CMK (cell line): ENCODE measurements at places on chromosomes 6 and 20.

DNA sequence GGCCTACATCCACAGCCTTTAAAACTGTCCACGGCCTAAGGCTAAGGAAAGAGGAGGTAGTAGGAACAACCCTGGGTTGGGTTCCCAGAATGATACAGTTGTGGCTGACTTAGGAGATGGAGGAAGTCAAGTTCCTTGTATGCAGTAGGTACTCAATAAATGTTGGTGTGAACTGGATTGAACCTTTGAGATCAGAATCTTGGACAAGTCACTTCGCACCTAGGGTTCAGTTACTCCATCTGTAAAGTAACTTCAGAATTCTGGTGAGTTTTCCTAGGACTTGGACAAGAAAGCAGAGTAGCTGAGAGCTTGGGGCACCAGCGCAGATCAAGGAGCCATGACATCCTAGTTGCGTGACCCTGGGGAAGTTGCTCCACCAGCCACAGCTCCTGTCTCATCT is 9.1 kb downstream of the XKR7 start:
- DNase-seq: no peak

DNA sequence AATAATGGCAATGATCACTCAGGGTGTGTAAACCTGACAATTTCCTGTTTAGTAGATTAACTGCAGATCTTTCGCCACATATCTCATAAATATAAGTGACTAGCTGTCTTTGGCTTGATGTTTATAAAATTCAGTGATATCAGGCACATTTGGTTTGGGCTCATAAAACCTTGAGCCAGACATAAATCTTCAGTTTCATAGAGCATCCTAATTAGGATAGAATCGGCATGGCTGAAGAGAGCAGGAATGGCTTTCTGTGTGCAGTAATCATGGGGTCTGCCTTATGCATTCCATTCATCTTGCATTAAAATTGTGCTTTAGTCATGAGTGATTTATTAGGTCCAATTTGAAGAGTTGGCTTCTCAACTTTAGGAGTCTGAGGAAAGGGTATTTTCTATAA is 27.2 kb downstream of the AIG1 start:
- DNase-seq: no peak

- no peak for DNase-seq
Observed at GRCh38 chr6:123333000-123333756, 303.6 kb downstream of the TRDN start.

DNA sequence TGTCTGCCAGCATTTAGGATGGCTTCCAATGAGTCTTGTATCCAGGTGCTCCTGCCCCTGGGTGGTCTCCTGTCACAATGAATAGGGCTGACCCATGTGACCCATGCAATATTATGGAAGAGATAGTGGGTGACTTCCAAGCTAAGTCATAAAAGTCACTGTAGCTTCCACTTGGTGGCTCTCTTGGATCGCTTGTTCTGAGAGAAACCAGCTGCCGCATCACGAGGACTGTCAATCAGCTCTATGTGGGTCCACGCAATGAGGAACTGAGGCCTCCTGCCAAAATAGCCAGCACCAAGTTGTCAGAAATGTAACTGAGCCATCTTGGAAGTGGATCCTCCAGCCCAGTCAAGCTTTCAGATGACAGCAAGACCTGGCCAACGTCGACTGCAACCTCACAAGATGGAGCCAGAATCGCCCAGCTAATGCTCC is 14.9 kb upstream of the MATN4 start:
- no peak for DNase-seq

GRCh38 chr6:165441181-165441580 is 131.8 kb upstream of the C6orf118 start:
- no peak for DNase-seq

DNA sequence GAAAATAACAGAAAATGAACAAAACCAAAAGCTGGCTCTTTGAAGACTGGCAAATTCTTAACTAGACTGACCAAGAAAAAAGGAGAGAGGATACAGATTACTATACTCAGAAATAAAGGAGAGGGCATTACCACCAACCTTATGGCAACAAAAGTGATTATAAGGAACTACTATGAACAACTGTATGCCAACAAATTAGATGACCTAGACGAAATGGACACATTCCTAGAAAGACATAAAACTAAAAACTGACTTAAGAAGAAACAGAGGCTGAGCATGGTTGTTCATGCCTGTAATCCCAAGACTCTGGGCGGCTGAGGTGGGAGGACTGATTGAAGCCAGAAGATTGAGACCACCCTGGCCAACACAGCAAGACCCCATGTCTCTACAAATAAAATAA is 33.5 kb downstream of the TRPC4AP start:
- DNase-seq: no peak

- DNase-seq: peak; percentile 57
Observed at GRCh38 chr20:49610691-49611538, 43.0 kb upstream of the PTGIS start.

DNA sequence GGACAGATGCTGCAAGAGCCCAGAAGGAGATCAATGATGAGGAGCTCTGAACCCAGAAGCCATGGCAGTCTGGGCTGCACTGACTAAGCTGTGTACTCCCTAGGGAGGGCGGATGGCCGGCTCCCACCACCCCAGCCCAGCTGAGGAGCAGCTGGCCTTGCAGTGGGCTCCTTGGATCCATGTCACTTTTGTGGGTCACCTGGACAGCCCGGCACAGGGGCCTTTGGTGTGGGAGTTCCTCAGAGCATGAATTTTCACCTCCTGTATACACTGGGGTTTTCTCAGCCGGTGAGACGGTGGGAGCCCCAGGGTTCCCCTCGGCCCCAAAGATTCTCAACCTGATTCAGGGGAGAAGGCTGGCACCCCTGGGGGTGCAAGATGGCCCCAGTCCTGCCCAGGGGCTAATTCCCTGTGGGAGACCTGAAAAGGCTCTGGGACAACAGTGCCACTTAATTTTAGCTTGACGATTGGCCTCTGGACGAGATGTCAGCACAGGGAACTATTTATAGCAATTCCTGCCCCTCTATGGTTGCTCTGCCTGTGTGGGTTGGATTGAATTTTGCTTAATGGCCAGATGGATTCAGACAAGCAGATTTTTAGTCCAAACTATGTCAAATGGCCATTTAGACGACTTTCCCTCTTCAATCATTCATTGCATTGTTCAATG is 121.6 kb upstream of the PMEPA1 start:
- DNase-seq: no peak

DNA sequence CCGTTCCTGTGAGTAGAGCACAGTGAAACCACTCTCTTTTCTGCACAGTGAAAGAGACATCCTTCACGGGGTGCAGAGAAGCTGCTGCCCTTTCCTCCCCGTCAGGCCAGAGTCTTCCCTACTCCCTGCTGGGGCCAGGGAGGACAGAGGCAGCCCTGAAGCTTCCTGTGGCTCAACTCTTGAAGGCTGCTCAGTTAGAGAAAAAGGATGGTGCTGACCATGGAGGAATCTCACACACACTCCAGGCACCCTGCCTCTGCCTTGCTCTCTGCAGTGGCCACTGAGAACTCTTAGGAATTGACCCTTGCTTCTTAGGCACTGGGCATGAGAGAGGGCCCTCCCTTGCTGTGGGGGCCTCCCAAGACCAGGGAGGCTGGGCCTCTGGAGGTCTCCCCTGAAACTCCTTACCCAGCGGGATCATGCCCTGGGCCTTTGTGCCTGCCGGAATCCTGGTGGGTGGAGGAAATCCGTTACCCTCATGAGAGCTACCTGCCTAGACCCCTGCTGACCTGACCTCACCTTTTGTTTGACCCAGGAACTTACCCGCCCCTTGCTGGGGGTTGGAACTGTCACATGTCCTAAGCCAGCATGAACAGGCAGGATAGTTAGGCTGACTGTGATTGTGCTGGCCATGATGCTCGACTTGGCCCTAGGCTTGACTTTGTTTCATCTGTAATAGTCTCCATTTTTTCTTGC is 65.0 kb upstream of the CD93 start:
- DNase-seq: no peak

DNA sequence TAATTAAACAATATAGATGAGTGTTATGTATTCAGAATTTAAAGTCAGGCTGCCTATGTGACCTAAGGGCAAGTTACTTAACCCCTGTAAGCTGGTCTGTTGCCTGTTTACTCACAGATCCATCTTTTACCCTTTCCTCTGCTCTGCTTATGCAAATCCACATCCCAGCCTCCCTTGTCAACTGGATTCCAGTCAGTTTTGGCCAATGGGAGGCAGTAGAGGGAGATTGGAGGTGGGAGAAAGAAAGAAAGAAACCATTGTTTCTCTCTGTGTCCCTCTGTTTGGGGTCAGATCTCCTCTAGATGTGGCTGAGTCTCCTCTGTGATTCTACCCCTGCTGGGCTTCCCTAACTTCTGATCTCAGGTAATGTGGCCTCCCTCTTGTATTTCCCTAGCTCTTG is 266.8 kb upstream of the PLN start:
- DNase-seq: no peak

- no peak for DNase-seq
Observed at GRCh38 chr6:85576476-85576875, 17.2 kb downstream of the SNX14 start.

- DNase-seq: no peak
Observed at GRCh38 chr6:151387175-151387970, 4.0 kb downstream of the ZBTB2 start.

DNA sequence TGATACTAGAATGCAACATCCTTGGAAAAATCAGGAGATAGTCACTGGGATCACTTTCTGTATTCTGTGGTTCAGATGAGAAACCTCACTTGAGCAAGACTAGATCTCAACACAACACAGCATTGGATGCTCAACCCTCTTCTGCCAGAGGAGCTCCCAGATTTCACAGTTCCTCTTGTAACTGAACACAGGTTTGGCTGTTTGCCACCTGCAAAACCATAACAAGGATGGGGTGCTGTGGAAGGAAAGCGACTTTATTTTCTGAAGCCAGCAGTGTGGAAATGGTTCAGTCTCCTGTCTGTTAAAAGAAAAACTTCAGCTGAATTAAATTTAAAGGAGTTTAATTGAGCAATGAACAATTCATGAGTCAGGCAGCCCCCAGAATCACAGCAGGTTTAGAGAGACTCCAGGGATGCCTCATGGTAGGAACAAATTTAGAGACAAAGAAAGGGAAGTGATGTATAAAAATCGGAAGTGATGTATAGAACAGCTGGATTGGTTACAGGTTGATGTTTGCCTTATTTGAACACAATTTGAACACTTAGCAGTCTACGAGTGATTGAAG is 149.9 kb upstream of the UST start:
- DNase-seq: no peak

GRCh38 chr20:62066983-62067433 is 1.3 kb upstream of the TAF4 start:
- DNase-seq: no peak

DNA sequence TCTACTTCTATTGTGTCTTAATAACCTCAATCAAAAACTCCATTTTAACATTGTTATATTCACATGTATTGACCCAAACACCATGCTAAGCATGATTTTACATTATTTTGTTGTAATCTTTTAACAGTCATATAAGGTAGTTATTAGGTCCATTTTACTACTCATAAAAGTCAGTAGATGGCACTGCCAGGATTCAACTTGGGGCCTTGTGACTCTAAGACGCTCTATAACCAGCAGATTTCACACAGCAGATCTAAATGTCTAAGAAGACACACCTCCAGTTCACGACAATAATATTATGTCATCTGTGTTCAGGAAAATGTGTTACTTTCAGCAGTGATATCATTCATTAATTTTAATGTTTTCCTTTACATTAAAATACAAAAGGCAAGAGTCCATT is 88.0 kb downstream of the FRK start:
- DNase-seq: no peak

DNA sequence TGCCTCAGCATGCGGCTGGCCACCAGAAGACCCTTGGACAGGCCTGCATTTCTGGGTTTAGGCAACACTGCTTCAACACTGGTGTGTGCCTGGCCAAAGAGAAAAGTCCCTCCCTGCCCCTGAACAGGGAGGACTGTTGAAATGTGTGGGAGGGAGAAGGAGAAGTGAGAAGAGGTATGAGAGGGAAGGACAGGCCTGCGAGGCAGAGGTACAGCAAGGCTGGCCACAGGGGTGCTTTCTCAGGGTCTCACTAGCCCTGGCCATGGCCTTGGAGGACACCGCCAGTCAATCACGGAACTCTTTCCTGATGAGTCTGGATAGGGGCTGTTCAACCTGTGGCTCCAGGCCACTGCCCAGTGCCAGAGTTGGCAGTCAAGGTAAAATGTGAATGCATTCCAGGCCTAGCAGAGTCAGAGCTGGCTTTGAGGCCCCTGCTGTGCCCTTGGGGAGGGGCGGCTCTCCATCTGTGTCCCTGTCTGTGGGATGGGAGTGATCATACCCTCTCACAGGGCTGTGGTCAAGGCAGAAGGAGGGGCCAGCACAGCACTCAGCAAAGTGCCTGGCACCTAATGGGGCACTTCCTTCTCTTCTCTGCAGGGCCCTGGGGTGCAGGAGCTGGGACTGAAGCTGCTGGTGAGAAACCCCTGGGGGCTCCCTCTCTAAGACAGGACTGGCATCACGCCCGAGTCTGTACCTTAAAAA is 43.2 kb upstream of the CDH22 start:
- DNase-seq: no peak

- DNase-seq: no peak
Observed at GRCh38 chr20:3158968-3159431, 665 bp downstream of the FASTKD5 start.

- DNase-seq: no peak
Observed at GRCh38 chr6:3822747-3823445, 26.3 kb upstream of the FAM50B start.

GRCh38 chr6:116667623-116668022 is 943 bp downstream of the ZUP1 start:
- DNase-seq: no peak

DNA sequence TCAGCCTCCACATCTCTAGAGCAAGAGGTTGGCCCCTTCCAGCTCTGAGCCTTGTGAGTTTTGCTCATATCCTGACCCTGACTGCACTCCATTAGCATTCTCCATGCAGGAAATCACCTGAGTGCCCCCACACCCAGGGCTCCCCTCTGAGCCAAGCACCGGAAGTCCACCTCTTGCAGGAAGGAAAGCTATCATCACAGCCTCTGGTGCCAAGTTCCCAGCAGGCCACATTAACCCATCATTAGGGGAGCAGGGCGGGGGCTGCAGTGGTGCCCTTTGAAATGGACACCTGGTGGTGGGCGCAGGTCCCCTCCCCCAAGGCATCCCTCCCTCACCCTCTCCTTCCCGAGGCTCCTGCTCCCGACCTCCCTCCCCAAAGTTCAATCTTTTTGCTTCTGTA is 16.1 kb downstream of the GRM4 start:
- DNase-seq: no peak

- no peak for DNase-seq
Observed at GRCh38 chr20:35974256-35974655, 5.9 kb downstream of the CNBD2 start.

- DNase-seq: no peak
Observed at GRCh38 chr20:36647196-36648121, 1.5 kb upstream of the SLA2 start.

DNA sequence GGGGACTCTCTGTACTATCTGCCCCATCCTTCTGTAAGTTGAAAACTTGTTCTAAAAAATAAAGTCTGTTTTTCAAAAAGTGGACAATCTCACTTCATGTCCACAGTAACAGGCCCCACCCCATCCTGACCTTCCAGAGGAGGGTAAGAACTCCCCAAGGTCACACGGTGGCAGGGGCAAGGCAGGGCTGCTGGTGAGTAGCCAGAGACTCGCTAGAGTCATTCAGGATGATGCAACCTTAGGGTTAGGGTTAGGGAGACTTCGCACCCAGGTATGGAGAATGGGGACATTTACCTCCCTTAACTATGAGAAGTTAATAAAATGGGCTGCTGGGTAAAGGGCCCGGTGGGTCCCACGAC is 15.4 kb downstream of the PEDS1 start:
- no peak for DNase-seq

- DNase-seq: no peak
Observed at GRCh38 chr6:91376686-91377085, 789.8 kb upstream of the MAP3K7 start.
